ENCODE measurements at places on chromosomes 2 and 18. TPM values are rescaled to one million over a fixed set of nuclear protein-coding genes. Genes with fewer than 3 reads are reported as not detected.

The MC2R gene
- polyA plus RNA-seq, result not detected

The C2orf92 gene
- polyA plus RNA-seq, result 1.5 TPM

The GKN2 gene
- polyA plus RNA-seq, result not detected

The CSRNP3 gene
- polyA plus RNA-seq, result not detected

The RPL37A gene
- polyA plus RNA-seq, result 5,032 TPM

The AQP12A gene
- polyA plus RNA-seq, result not detected

The CNRIP1 gene
- not detected for polyA plus RNA-seq

The ACVR1C gene
- 1.4 TPM for polyA plus RNA-seq

The RNU2-63P gene
- polyA plus RNA-seq, result 8.5 TPM

The CD8A gene
- 1,018 TPM for polyA plus RNA-seq

The ACMSD gene
- not detected for polyA plus RNA-seq

The UGT1A3 gene
- polyA plus RNA-seq, result not detected

The DIPK1C gene
- polyA plus RNA-seq, result not detected

The VWA3B gene
- polyA plus RNA-seq, result 0.63 TPM

The DUSP19 gene
- polyA plus RNA-seq, result 0.30 TPM

The STPG4 gene
- not detected for polyA plus RNA-seq

Data from naive thymus-derived CD8-positive, alpha-beta T cell (primary cell).